ENCODE measurements at places on chromosomes 5 and 9. TPM values are rescaled to one million over a fixed set of nuclear protein-coding genes. Genes with fewer than 3 reads are reported as not detected.

GRCh38 chr9:131854334-131854733 lies 114.5 kb upstream of the RAPGEF1 start:
- DNase-seq = no peak

The GABRA1 gene
- not detected for total RNA-seq

The IPPK gene
- 15.4 TPM for total RNA-seq

The PHF24 gene
- 0.47 TPM for total RNA-seq

- no peak for DNase-seq
These were observed 179.0 kb upstream of the CDH9 start for GRCh38 chr5:27217155-27217956.

GRCh38 chr9:121746411-121746810 lies 95.0 kb downstream of the DAB2IP start:
- DNase-seq = no peak

DNA sequence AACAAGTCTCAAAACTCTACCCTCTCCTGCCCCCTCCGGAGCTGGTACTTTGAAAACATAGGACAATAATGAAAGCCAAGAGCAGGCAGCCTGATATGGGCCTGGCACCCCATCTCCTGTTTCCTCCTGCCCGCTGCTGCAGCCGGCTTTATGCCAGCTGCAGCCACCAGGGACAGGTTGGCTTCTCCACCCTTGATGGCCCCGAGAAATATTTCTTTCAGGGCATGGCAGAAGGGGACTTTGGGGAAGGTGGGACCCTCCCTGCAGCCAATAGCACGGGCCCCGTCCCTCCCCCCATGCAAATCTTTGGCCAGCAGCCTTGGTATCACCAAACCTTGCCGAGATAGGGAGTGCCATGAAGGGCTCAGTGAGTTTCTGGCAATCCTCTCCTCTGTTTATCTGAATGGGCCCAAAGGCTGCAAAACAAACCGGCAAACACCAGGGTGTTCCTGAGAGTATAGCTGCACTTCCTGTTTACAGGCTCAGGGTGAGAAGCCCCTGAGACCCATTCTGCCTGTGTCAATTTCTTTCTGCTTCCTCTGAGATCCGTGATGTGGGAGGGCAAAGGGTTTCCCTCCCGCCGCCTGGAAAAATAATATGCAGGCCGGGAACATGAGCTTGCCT lies 73.4 kb upstream of the BOD1 start:
- DNase-seq = no peak

DNA sequence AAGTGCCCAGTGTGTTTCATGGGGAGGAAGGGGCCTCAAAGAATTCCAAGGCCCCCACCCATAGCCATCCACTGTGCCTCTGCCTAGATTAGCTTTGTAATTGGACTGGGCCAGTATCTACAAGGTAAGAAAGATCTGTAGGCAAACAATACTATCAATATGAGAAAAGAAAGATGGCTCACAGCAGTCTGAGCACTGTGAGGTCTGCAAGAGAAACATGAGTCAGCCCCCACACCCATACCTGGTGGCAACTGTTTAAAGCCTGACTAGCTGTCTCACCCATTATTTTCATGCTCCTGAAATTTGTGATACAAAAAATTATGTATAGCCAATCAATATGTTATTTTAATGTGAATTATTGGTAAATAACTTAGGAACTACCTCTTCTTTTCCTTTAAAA lies 10.0 kb upstream of the ZNF483 start:
- DNase-seq = no peak

The MRPS27 gene
- 113 TPM for total RNA-seq

- DNase-seq = no peak
These were observed 35.3 kb upstream of the ICE1 start for GRCh38 chr5:5387192-5387591.

- no peak for DNase-seq
These were observed 123.4 kb downstream of the ESM1 start for GRCh38 chr5:54862036-54862435.

DNA sequence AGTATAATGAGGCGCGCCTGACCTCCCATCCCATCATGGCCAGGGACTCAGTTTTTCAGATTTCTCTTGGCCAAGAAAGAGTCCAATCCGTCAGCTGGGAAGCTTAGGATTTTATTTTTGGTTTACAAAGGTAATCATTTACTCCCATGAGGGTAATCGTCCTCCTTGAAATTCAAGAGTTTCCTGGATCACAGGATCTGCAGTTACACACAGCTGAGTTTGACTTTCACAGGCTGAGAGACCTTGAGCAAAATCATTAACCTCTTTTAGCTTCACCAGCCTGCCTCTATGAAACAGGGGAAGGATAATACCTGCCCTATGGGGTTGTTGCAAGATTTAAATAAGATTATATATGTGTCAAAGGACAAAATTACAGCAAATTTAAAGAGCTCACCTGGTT lies 15.4 kb upstream of the AK3 start:
- no peak for DNase-seq

The PCDHGB2 gene
- 0.34 TPM for total RNA-seq

DNA sequence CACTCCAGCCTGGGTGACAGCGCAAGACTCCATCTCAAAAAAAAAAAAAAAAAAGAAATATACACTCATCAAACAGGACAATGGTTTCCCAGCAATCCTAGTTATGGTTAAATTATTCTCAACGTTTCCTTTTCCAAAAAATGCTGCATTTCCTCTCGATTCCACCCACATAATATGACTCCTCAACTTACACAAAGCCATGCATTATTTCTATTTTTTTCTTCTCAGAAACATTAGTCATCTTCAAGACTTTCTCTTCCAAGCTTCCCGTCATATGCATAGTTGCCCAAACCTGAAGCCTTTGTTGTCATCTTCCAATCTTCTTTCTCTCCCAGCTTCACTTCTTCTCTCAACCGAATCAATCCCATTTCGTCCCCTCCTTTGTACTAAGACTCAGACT lies 61.4 kb upstream of the RANBP6 start:
- DNase-seq = no peak

DNA sequence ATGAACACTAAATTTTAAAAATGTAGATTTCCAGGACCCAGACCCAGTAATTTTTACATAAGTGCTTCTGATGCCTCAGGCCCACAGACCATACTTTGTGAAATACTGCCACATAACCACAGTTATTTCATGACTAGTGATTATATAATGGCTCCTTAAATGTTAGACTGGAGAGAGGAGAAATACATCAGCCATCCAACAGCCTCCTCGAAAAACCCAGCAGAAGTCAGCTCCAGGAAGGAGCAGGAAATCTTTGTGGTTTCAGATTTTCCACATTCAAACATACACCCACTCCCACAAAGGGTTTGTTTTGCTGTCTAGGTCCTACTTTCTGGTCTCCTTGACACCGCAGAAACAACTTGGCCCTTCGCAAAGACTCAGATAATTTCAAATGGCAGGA lies 455.2 kb downstream of the DTWD2 start:
- DNase-seq = no peak

The GFI1B gene
- total RNA-seq = 0.20 TPM

The POLR3G gene
- 44.8 TPM for total RNA-seq

DNA sequence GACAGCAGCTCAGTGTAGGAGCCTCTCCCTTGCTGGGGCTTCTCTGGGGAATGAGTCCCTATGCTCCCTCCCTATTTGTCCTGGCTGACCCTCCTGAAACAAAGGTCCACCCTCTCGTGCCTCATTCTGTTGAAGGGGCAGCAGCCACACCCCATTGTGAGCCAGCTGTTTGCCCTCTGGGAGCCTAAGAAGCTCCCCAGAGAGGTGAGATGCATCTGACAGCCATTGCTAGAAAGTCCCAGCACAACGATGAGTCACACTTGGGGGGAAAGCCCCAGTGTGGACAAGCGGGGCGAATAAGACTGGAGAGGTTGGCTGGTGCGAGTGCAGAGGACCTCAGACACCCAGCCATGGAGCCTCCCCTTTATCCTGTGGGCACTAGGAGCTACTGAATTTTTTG lies 101.4 kb downstream of the PPARGC1B start:
- no peak for DNase-seq

The CHSY3 gene
- total RNA-seq = 2.3 TPM

- DNase-seq = no peak
These were observed 19.6 kb downstream of the TCERG1 start for GRCh38 chr5:146466521-146467349.

GRCh38 chr5:133736512-133736911 lies 124.2 kb upstream of the FSTL4 start:
- no peak for DNase-seq

- peak; percentile 63 for DNase-seq
These were observed 4.6 kb upstream of the SLC25A48 start for GRCh38 chr5:135829681-135830383.

GRCh38 chr5:113256671-113257452 lies 177.9 kb downstream of the TSSK1B start:
- DNase-seq = no peak

DNA sequence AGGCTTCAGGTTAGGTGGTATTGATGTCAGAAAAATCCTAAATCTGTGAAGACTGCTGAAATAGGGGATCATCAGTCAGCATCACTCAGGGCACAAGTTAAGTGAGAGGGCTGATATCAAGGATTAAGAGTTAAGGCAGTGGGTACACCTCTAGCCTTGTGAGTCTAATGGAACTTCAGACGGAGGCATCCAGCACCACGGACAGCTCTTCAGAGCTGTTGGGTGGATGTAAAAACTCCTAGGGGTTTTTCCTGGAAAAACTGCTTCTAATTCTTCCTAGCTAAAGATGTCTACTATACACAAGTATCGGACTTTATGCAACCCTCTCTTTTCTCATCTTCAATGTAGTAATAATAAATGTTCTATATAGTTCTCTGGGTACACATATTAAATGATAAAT lies 165.9 kb downstream of the SH3GL2 start:
- DNase-seq = no peak

DNA sequence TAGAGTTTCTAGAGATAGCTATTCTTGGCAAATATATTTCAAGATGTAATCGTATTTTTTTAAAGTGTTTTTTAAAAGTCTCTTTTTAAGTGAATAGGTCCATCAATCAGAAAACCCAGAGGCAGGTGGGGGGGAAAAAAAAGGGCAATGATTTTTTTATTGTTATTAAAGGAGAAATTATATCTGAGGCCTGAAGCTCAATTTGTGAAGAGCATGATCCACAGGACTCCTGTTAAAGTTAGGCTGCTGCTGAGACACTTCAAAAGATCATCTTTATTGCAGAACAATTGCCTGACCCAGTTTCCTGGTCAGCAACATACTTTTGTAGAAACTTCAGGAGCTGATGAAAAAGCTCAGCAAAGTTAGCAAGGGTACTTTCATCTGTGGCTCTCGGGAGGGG lies 326.2 kb downstream of the RASEF start:
- DNase-seq = no peak

DNA sequence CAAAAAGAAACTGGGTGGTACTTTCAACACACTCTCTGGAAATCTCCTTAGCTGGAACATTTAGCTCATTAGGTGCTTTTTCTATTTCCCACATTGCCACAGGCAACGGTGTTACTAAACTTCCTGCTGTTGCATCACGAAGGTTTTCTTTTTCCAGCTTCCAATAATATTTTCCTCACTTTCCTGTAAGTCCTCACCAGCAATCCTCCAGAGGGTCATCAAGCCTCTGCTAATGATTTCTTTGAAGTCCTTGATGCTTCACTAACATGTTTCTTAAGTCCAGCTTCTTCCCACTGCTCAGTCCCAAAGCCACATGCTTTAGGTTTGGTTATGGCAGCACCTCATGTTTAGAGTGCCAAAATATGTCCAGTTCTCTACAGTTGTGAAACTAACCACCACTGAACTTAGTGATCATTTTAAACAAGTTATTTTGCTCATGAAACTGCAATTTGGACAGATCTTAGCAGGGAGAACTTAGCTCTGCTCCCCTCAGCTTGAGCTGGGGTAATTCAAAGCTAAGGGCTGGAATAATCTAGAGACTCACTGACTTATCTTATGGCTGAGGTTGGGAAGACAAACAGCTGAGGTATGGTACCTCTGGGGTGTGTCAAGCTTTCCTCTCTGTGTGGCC lies 39.9 kb upstream of the RETREG1 start:
- no peak for DNase-seq

DNA sequence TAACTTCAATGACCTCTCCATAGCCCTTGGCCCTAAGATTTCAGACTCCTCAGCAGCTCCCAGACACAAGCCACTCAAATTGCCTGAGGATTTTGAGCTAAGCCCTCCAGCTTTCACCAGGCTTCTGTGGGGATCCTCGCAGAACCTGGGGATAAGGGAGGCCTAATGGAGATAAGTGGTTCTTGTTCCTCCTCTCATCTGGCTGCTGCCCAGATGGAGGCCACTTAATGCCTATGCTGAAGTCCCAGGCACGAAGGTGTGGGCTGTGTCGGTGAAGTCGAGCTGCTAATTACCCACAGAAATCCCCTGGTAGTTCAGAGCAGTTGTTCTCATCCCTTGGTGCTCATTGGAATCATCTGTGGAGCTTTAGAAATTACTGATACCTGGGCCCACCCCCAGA lies 10.3 kb upstream of the FAT2 start:
- no peak for DNase-seq

- DNase-seq = no peak
These were observed 202.1 kb upstream of the SLC30A5 start for GRCh38 chr5:68891718-68892117.

- DNase-seq = no peak
These were observed 125.9 kb upstream of the FSTL4 start for GRCh38 chr5:133738271-133738670.

GRCh38 chr5:143302341-143303045 lies 101.0 kb downstream of the NR3C1 start:
- no peak for DNase-seq

The TTC23L gene
- total RNA-seq = 1.0 TPM

The TYRP1 gene
- not detected for total RNA-seq

GRCh38 chr5:1814183-1815020 lies 13.2 kb downstream of the NDUFS6 start:
- no peak for DNase-seq

The DDX4 gene
- total RNA-seq = not detected

DNA sequence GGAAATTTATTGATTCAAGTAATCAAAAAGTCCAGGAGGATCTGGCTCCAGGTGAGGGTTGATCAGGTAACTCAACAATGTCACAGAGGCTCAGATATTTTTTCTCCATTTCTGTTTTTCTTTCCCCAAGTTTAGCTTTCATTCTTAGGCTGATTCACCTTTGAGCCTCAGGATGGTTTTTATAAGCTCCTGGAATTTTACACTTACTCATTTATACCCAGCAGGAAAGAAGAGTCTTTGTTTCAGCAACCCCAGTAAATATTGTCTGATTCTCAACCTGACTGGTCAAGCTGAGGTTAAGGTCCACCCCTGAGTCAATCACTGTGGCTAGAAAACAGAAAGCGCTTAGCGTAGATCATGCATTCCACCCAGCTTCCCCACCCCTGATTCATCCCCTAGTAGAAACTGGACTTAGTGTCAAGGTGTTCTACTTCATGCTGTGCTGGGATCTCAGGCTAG lies 500.6 kb downstream of the KIF4B start:
- no peak for DNase-seq

DNA sequence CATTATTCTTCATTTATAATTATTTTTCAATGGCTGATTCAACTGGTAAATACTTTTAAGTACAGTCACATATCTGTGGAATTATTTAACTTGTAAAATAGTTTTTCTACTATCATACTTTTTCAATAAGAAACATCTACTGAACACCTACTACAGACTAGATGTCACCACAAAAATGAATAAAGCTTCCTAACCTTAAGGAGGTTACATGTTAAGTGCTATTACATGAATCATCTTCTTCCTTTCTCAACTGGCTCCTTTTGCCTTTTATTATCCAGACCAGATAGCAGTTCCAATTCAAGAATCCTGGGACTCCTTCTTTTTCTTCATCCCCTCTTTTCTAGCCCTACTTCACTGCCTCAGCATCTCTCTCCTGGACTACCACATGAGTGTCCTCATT lies 4.7 kb downstream of the PGGT1B start:
- DNase-seq = no peak

- no peak for DNase-seq
These were observed 26.5 kb downstream of the B4GALT1 start for GRCh38 chr9:33140401-33141360.
